ENCODE measurements at places on chromosomes 16 and 17.
A peak's percentile ranks its signal among the peaks of the same experiment; 100 is the strongest.

- no peak for DNase-seq
These were observed 13.8 kb upstream of the DUSP14 start for GRCh38 chr17:37475731-37476420.

DNA sequence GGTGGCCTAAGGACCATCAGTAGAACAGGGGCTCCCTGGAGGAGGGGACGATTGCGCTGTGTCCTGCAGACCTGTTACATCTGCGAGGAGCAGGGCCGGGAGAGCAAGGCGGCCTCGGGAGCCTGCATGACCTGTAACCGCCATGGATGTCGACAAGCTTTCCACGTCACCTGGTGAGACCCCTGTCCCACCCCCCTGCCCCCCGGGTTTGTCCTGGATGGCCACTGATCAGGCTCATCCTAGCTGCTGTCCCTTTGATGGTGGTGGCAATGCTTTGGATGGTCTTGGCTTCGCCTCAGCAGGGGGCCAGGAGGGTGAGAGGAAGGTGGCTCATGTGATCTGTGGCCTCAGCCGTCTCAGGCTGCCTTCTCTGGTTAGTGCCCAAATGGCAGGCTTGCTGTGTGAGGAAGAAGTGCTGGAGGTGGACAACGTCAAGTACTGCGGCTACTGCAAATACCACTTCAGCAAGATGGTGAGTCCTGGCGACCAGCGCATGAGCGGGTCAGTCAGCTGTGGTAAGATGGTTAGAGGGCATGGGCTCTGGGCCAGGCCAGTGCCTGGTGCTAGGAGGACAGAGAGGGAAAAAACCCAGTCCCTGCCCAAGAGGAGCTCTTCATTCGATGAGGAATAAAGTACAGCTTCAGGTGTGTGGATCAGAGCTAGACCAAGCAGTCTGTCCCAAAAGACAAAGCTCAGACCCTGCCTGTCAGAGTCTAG, 4.2 kb downstream of the MLLT6 start:
- no peak for DNase-seq

DNA sequence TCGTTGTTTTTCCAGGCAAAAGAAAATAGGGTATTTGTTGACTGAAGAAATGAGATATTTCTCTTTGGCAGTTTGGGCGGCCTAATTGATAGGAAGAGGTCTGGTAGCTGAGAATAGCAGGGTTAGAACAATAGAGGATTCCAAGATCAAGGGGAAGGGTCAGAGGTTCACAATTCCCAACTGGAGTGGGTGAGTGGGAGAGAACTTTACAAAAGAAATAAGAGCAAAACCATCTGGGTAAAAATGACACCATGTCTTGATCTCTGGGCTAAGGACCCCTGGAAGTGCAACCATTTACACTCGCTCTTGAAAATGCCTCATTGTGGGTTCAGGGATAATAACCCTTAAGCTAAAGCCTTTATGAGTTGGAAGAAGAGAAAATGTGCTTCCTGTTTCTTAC, 180.5 kb downstream of the CDH13 start:
- DNase-seq = no peak

- DNase-seq = peak; percentile 92
These were observed 10.6 kb upstream of the AURKB start for GRCh38 chr17:8220783-8221662.

DNA sequence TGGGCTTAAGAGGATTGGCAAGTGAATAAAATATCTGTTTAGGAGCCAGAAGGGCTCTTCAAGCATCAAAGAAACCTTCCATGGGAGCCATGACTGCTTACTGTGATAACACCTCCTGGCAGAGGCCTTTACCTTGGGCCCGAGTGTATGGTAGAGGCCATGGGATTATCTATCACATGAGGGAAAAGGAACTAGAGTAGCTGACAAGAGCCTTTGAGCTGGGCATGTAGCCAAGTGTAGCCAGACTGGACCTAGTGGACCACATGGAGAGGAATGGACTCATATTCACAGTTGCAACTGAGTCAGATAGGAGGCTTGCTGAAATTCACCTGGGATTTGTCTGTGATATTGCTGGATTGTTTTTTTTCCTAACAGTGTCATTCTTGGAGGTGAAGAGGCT, 276.0 kb upstream of the ZFHX3 start:
- no peak for DNase-seq

DNA sequence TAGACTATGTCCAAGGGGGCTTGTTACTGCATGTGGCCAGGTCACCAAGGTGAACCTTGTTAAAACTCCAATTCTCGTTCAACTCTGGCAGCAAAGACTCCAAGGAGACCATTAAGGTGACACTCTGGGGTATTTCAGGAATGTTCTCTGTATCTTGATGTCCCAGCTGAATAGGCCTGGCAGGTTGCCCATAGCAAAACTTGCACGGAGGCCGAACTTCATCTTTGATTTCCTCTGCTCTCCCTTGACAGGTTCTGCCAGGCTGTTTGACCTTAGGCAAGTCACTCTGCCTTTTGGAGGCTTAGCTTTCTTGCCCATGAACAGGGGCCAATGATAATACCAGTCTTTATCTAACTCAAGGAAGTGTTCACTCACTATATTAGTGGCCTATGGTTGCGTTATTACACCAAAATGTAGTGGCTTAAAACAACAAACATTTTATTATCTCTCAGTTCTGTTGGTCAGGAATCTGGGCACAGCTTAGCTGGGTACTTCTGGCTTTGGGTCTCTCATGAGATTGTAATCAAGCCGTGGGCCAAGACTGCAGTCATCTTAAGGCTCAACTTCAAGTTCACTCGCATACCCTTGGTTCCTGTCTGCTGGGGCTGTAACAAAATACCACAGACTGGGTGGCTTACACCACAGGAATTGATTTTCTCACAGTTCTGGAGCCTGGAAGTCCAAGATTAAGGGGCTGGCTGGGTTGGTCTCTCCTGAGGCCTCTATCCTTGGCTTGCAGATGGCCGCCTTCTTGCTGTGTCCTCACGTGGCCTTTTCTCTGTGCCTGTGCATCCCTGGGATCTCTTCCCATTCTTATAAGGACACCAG, 168.5 kb downstream of the UTP18 start:
- no peak for DNase-seq

DNA sequence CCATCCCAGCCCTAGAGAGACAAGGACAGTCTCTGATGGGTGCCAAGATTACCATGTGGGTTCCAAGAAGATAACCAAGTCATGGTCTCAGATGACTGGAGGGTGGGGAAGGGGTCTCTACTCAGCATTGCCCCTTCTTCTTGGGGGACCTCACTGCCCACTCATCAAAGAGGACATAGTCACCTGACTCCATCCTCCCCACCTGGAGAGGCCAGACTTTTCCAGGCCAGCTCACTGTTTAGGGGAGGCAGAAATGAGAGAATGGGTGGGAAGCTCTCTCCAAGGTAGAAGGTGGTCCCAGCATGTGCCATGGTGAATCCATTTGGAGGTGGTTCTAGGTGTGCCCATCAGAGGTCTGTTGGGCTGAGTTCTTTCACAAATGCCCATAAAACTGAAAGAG, 20.7 kb upstream of the IL21R start:
- no peak for DNase-seq

- no peak for DNase-seq
These were observed 46.4 kb downstream of the MYH11 start for GRCh38 chr16:15810411-15810810.

DNA sequence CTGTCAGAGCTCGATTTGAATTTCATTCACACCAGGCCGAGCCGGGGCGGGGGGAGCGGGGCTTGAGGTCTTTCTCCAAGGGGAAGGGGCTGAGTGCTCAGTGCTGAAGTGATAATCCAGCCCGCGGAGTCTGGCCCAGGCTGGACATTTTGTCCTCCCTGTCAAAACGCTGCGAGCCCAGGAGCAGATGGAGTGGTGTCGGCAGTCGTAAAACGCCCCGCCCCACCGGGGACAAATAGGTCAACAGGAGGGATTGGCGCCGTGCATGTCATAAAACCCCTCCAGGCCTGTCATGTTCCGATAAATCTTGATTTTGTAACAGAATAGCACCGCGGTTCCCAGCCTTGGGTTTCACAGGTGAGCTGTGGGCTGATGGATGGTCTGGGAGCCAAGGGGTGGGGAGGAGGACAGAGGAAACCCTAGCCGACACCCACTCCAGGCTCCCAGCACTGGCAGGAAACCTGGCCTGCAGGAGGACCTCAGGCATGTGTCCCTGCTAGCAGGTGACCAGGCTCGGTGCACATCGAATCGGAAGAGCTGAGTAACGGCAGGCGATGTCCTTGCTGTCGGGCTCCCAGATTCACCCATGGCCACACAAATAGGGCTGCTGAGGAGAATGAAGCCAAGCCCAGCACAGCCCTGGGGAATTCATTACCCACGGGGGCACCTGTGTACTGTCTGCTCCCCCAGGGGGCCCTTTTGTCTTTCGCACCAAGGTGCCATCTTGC, 341.4 kb downstream of the FOXL1 start:
- no peak for DNase-seq

- DNase-seq = no peak
These were observed 13.2 kb downstream of the RPH3AL start for GRCh38 chr17:339193-340061.

DNA sequence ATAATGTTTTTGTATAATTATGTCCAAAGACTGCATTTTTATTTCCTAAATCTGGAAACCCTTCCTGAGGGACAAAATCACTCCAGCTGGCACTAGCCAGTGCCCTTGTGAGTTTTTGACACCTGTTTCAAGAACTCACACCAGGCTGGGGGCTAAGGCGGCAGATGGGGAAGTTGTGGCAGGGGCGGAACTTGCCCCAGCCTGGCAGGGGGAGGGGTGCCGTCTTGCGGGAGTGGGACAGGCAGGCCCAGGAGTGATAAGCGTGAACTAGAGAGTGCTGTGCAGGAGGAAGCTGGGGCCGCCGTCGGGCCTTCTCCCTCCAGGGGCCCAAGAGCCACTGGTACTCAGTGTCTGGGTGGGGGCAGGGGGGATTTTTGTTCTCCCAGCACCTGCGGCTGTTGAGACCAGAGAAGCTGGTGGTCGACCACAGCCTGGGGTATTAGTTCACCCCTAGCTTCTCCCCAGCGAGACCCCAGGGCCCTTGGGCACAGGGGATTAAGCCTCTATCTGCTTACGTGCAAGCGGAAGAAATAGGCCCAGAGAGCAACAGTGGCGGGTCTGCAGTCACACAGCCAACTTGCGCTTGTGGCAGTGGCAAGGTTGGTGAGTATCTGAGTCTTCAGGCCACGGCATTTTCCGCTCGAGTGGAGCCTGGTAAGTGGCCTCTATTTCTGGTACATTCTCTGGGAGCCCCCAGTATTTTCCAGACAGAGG, 40.2 kb upstream of the PLCG2 start:
- no peak for DNase-seq

- no peak for DNase-seq
These were observed 1006.8 kb upstream of the EEF2KMT start for GRCh38 chr16:6104428-6104827.

DNA sequence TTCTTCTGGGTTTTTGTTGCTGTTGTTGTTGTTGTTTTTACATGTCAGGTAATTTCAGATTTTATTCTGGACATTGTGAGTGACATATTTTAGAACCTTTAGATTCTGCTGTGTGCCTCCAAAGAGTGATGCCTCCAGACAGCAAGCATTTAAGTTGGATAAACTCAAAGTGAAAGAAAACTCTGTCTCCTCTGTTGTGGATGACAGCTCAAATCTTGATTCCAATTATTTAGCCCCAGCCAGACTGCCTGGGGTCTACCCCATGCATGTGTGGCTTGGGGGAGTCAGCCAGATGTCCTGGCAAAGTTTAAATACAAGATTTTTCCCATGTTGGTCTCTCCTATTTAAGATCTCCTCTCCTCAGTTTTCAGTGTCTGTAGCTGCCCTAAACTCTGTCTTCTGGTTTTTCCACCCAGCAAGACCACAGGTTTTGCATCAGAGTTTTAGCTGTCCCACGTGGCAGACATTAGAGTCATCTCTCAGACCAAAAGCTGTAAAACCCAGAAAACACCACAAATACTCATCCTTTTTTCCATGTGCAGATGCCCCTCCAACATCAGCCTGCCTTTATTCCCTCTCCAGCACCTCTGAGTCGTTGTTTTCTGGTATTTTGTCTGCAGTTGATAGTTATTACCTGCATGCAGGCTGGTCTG, 19.4 kb upstream of the ZNF469 start:
- no peak for DNase-seq

DNA sequence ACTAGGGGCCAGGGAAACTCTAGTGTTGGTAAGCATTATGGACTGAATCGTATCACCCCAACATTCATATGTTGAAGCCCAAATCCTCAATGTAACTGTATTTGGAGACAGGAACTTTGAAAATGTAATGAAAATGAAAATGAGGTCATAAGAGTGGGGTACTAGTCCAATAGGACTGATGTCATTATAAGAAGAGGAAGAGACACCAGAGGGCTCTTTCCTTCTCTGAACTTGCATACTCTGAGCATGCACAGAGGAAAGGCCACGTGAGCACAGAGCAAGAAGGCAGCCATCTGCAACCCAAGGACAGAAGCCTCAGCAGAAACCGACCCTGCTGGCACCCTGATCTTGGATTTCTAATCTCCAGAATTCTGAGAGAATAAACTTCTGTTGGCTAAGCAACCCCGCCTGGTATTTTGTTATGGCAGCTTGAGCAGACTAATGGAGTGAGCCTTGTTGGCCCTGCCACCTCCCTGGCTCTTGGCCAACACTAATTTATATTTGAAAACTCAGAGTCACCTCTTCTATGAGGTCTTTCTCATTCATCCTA, 273.4 kb downstream of the NTN1 start:
- no peak for DNase-seq

DNA sequence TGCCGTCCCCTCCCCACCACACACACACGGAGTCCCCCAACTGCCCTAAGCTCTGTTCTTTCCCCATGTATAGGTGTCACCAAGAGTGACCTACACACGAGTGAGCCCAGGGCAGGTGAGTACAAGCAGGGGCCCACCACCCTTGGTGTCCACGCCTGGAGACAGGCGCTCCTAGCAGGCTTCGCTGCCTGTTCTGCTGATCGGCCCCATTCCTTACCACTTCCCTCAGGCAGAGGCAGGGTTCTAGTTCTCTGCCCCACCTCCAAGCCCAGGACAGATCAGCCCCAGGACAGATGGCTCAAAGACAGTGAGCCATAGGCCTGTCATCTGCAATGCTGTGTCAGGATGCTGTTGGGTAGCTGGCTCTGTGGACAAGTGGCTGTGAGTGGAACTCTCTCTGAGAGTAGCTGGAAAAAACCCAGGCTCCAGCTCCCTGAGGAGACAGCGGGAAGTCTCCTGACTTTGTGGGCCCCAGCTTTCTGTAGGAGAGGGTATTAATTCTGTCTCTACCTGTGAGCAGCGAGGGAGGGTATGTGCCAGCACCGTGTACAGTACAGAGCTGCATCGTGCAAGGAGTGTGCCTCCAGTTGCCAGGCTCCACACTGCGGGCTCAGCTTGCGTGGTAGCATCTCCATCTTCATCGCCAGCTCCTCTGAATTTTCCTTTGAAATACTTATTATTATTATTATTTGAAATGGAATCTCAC, 897 bp downstream of the TP53I13 start:
- peak; percentile 64 for DNase-seq

GRCh38 chr16:59339871-59340270, 605.8 kb upstream of the GOT2 start:
- no peak for DNase-seq

- DNase-seq = no peak
These were observed at the start of gene ALOX12B for GRCh38 chr17:8087075-8087951. Gene ALOX12B (minus strand): TSS chr17:8087716. CDS start chr17:8087442, 274 bp downstream.

- no peak for DNase-seq
These were observed 340.9 kb downstream of the SOX9 start for GRCh38 chr17:72461757-72462156.

Data from foreskin keratinocyte (primary cell).